Activated T-helper 17 cell treated with anti-CD3 and anti-CD28 coated beads, Interleukin-2, amount 50 U/mL, for 72 hours (primary cell): ENCODE measurements at places on chromosomes 2 and 18. TPM values are rescaled to one million over a fixed set of nuclear protein-coding genes. Genes with fewer than 3 reads are reported as not detected.

GRCh38 chr2:37636381-37637066, 34.9 kb downstream of the CDC42EP3 start:
- no peak for ATAC-seq

GRCh38 chr2:41498781-41499180, 549.0 kb upstream of the PKDCC start:
- ATAC-seq = no peak

DNA sequence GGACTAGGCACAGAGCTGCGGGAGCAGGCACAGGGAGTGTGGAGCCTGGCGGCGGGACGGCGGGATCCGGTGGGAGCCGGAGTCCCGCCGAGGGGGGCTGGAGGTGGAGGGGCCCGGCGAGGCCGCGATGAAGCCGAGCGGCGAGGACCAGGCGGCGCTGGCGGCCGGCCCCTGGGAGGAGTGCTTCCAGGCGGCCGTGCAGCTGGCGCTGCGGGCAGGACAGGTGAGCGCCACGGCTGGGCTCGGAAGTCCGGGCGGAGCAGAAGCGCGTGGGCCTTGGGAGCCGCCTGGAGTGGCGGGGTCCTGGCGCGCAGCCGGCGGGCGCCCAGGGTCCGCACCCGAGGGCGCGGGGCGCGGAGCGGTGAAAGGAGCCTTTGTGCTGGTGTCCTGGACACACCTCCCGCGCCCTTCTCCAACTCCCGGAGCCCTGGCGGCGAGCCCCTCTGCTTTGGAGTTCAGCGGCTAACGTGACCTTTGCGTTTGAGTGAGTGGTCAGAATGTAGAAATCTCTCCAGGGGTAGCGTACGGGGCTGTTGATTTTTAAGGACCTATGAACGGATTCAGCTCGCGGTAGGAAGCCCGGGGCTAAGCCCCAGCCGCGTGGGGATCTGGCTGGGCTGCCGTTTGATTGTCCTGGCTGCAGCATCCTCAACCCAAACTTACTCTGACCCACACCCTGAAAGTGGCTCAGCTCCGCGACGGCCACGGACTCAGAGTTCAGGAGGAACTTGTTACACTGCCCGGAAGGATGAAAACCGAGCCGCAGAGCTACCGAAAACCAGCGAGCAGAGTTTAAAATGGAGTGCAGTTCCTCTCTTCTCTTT, 448 bp downstream of the IMPA2 start:
- peak; percentile 15 for ATAC-seq

DNA sequence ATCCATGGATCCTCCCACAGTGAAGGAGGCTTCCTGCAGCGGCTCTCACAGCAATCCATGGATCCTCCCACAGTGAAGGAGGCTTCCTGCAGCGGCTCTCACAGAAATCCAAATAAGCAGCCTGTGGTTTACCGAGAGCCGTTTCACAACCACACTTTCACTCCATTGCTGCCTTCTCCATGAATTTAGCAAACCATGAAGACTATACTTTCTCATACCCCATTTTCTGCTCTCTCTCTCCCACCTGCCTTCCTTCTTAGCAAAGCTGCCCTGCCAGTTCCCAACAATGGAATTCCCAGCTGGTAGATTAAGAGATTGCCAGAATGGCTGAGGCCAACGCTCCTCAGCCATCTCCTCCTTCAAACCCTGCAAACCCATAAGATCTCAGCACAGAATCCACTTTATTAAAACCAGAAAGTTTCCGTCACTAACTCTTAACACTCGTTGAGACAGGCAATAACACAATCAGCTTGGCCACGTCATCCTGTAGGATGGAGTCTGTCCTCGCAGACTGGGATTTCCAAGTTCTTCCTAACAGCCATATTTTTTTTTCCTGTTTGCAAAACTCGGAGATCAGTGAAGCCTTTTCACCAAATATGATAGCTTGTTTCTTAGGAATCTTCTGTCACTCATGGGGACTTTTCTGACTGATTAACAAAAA, 162.2 kb downstream of the PXDN start:
- ATAC-seq = no peak

- ATAC-seq = peak; percentile 28
These were observed 197.3 kb downstream of the EIPR1 start for GRCh38 chr2:3180082-3180908.

- ATAC-seq = no peak
These were observed 79.6 kb downstream of the SUMO1 start for GRCh38 chr2:202158796-202159195.

M1AP gene
- not detected for total RNA-seq

DNA sequence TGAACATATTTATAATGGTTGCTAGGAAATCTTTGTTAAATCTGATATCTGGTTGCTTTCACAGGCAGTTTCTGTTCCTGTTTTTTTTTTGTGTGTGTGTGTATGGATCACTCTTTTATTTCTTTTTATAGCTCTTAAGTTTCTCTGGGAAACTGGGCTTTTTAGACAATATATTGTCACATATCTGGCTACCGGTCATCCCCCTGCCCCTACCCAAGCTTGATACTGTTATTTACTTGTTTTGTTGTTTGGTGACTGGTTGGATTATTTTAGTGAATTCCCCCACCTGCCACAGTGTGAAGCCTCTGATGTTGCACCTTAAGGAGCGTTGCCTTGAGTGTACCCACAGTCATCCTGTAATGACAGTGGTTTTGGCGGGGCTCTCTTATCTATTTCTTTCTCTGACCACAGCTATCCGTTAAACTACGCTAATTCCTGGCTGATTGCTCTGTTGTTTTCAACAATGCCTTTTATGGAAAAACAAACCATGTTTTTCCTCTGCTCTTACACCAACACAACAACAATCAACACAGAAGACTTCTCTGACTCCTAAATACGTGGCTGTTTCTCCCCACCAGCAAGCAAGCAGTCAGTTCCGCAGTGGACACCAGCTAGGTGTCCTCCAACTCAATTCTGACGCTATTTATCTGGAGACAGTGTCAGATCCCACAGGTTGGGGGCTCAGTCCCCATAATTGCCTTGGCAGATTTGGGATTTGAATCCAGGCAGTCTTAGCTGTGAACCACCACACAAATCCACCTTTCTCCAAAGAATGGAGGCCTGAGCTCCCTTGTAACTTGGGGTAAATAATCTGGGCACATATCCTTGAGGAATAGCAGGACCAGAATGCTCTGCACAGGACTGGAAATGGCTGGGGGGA, 10.9 kb downstream of the GNLY start:
- peak; percentile 44 for ATAC-seq

- ATAC-seq = peak; percentile 89
These were observed 71.3 kb downstream of the TNFRSF11A start for GRCh38 chr18:62396381-62396780.

CIB4 gene
- total RNA-seq = not detected

- peak; percentile 48 for ATAC-seq
These were observed 230.9 kb upstream of the SLC14A2 start for GRCh38 chr18:45384137-45384961.
